ENCODE measurements at places on chromosomes 7 and 10.
A peak's percentile ranks its signal among the peaks of the same experiment; 100 is the strongest.

- DNase-seq: no peak
Observed at GRCh38 chr10:13567030-13567429, 19.7 kb upstream of the PRPF18 start.

- no peak for DNase-seq
Observed at GRCh38 chr7:90290244-90291113, 30.6 kb downstream of the FAM237B start.

GRCh38 chr7:107212725-107213124 is 43.9 kb downstream of the HBP1 start:
- DNase-seq: no peak

DNA sequence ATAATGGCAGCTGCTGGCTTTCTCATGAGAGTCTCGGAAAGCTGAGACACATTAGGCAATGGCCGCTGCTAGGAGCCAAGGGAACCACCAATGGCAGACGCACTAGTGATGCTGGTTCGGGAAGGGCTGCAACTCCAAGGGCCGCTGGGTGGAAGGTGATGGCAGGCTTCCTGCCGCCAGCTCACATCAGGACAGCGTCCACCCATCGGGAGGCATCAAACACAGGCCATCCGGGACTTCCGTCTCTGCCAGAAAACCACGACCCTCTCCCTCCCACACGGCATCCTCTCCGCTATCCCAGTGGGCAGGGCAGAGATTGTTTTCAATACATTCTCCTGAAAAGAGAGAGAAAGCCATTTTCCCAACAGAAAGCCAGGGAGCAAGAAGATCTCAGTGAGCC is 27.5 kb upstream of the EGFR start:
- no peak for DNase-seq

DNA sequence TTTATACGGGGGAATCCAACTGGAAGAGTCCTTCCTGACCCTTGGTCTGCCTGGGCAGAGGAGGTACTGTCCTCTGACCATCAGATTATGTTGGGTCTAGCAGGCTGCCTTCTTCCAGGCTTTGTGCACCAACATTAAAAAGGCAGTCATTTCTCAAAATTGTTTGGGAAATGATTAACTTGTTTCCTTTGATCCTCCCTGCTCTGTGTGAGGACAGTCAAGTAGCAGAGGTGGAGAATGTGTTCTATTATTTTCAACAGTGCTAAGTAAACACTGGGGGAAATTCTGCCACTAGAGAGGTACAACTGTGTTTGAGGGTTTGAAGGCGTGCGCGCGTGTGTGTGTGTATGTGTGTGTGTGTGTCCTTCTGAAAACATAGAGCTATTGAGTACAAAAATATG is 20.6 kb downstream of the ACSL5 start:
- no peak for DNase-seq

DNA sequence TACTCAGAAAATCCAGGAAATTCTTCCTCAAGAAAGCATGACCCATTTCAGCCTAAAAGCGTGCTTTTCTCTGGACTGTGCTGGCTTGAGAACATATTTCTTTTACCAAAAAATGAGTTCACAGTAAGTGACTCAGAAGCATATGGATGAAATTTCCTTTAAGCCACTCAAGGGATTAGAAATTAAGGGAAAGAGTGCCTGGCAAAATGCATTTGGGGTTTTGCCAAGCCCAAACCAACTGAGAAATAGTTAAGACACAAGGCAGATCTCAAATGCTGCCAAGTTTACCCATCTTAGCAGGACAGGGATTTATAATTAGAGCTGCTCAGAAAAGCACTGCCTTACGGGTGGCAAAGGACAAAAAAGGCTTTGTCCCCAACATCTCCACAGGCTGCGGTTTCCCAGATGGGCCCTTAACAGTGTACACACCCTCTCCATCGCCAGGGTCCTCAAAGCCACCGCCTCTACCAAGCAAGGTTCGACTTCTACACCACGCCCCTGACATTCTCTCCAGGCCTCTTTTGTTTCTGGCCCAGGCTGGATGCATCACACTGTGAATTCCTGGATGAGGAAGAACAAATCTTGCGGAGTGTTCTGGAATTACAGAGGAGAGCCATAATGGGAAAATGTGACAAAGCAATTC is 30.1 kb upstream of the CDHR3 start:
- no peak for DNase-seq

- no peak for DNase-seq
Observed at GRCh38 chr7:23298141-23298881, 828 bp upstream of the MALSU1 start.

DNA sequence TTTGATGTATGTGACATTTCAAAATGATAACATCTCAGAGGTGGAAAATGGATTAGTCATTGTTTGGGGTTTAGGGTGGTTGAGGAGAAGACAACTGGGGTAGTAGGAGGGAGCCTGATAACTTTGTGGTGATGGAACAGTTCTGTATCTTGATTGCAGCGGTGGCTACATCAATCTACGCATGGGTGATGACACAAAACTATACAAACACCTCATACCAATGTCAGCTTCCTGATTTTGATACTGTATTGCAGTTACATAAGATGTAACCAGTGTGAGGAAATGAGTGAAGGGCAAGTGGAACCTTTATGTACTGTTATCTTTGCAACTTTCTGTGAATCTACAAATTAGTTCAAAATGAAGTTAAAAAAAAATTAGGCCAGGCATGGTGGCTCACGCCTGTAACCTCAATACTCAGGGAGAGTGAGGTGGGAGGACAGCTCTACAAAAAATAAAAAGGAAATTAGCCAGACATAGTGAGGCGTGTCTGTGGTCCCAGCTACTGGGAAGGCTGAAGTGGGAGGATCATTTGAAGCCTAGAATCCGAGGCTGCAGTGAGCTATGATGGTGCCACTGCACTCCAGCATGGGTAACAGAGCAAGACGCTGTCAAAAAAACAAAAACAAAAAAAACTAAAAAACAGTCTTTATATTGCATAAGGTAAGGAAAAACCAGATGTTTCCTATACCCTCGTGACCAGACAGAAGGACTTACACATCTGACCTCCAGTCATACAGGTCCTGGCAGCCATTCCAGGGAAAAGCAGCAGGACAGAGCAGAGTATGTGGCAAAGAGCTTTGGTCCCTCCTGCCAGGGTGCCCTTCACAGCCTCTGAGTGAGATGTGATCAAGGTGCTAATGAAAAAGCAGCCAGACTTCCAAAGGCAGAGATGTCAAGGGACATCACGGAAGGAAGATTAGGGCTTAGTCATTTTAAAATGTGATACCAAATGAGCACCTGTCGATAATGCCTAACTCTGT is 50.8 kb downstream of the CYTH3 start:
- DNase-seq: no peak

DNA sequence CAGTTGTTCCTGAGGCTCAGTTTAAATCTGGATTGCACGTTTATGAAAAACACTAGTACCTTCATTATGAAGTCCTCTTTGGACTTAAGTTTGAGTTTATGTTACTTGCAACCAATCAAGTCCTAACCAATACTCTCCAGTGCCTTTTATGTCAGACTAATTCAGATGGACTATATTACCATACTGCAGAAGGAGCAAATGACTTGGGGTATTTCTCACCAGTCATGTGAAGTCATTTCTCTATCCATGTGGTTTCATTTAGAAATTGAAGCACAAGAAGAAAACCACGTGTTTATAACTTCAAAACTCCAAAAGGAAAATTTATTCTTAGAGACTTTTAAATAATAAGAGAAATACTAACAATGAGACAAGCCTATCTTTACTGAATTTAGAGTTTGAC is 201.6 kb downstream of the MBL2 start:
- no peak for DNase-seq

DNA sequence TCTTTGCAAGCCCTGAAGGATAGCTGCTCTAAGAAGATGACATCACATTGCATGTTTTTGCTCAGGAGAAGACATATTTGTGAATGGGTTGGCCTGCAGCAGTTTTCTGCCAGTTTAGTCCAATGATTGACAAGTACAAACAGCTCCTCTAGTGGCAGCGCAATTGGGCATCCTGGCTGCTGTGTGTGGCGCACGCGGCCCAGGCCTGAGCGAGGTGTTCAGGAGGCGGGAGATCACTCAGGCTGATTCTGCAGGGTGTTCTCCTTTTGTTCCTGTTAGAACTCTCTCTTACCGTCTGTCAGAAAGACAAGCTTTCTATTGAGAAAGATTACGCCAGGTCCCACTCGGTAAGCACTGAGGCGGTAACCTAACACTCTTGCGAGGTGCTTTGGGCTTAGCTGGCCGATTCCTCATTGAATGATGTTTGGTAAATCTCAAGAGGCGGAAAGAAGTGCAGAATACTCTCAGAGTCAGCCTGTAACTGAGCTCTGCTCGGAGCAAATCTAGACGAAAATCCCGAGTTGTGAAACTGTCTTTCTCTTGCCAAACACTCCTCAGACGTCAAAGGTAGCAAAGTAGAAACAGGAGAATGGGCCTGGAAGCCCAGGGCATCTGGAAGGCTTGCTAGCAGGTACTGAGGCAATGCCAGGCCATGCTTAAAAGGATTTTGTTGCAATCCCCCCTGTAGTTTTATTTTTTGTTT is 219.2 kb upstream of the BMPER start:
- no peak for DNase-seq

DNA sequence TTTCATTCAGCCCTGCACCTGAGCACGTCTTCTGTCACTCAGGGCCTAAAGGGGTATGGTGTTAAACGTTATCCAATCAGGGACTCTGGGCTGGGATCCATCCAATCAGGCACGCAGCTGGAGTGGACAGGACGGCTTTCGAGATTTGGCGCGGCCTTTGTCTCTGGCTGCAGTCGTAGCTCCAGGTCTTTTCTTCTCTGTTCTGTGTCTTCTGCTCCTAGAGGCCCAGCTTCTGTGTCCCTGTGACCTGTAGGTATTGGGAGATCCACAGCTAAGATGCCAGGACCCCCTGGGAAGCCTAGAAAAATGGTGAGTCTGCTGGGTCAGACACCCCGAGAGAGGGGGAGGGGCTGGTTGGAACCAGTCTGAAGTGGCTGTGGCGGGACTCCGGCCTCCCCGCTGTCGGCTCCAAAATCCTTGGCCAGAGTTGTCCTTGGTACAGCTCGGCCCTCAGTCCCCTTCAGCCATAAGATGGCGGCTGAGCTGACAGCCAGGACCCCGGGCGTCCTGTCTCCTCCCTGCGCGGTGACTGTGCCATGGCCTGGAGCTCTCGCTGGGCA is 11.7 kb upstream of the ZNF680 start:
- DNase-seq: peak; percentile 33

GRCh38 chr10:98138031-98138430 is 3.6 kb downstream of the R3HCC1L start:
- no peak for DNase-seq

DNA sequence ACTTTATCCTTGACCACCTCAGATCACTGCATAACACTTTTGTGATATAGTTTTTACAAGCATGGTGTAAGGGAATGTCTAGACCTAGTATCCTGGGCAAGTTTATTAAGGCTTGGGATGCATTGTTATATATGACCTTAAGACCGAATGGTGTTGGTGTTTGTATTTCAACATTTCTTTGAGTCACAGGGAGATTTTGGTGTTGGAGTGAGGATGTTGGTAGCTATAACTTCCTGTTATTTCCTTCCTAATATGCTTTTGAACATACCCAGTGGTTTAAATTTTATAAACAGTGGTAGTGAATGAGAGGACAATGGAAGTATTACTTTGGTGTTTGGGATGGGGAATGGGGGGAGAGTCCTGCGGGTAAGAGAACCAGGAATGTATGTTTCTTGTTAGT is 2.6 kb downstream of the EXOC4 start:
- DNase-seq: no peak

GRCh38 chr10:132520177-132520811 is 17.3 kb upstream of the INPP5A start:
- no peak for DNase-seq

- no peak for DNase-seq
Observed at GRCh38 chr7:47266799-47267198, 315.1 kb downstream of the TNS3 start.

DNA sequence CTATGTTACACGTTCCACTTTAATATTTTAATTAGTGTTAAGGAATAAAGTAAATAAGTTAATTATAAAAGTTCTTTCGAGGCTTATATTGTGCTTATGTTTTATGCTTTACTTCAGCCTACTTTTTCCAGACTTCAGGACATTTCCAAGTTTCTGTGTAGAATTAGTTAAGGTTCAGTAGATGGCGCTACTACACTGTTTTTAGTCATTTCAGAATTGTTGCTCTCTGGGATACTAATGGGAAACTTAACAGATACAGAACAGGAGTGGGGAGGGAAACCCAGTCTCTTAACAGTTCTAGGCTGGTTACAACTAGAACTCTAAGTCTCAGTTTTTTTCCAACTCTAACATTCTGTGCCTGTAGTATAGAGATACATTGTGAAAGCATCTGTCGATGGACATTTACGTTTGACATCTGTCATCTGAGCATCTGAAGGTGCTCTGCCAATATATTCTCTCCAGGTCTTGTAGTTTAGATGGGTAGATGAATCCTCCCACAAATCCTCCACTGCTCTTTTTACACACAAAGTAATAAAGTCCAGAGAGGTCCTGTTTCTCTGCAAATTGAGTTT is 56.8 kb upstream of the FAM171A1 start:
- DNase-seq: no peak

DNA sequence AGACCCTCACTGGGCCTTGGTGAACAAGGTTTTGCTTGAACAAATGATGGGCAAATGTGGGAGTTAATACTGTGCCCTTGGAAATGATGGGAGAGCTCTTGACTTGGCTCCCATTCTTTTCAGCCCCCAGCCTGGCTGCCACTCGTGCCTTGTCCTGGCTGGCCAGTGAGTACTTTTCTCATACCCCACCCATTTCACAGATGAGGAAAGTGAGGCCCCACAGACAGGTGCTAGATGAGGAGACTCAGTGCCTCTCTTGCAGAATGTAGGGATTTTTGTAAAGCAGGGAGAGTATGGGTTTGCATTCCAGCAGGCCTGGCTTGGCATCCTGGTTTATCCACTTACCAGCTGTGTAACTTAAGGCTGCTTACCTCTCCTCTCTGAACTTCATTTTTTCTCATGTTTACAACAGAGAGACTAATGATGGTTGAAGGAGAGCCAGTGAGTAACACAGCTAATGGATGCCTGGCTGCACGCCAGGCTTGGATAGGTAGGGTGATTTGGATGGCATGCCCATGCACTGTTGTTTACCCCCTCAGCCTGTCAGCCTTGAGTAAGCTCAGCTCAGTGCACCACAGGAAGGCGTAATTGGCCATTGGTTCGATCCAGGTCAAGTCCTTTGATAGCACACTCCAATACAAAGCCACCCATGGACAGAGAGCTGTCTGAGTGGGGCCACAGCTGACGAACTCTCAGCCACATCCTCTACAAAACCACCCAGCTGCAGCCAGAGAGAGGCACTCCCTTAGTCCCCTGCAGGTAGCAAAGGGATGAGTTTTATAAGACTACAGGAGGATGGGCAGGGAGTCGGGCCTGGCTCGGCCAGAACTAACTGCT is 436.8 kb downstream of the RPS24 start:
- no peak for DNase-seq

Measured in nucleus accumbens (tissue), 56 donors.